ENCODE measurements at places on chromosomes 5 and 9. TPM values are rescaled to one million over a fixed set of nuclear protein-coding genes. Genes with fewer than 3 reads are reported as not detected.

SH3PXD2B gene
- 50.1 TPM for total RNA-seq

MARVELD2 gene
- total RNA-seq: 24.8 TPM

TOMM5 gene
- 142 TPM for total RNA-seq

PCDHGA8 gene
- 5.3 TPM for total RNA-seq

CCDC180 gene
- total RNA-seq: 7.1 TPM

MELK gene
- 67.8 TPM for total RNA-seq

SV2C gene
- total RNA-seq: 0.12 TPM

CDKN2B-AS1 gene
- total RNA-seq: not detected

PCDHGA9 gene
- total RNA-seq: 7.8 TPM

MAP1B gene
- 263 TPM for total RNA-seq

PCDHB8 gene
- total RNA-seq: 2.6 TPM

ASS1 gene
- total RNA-seq: 98.1 TPM

PLAC8L1 gene
- total RNA-seq: not detected

BRD3OS gene
- 16.0 TPM for total RNA-seq

CDH9 gene
- 0.31 TPM for total RNA-seq

GFI1B gene
- total RNA-seq: 1.0 TPM

- peak; percentile 81 for DNase-seq
Observed at GRCh38 chr9:127877566-127877998, at the start of gene AK1. AK1 (minus strand) TSS chr9:127877675; CDS start chr9:127874617, 3,058 bp downstream.

DNA sequence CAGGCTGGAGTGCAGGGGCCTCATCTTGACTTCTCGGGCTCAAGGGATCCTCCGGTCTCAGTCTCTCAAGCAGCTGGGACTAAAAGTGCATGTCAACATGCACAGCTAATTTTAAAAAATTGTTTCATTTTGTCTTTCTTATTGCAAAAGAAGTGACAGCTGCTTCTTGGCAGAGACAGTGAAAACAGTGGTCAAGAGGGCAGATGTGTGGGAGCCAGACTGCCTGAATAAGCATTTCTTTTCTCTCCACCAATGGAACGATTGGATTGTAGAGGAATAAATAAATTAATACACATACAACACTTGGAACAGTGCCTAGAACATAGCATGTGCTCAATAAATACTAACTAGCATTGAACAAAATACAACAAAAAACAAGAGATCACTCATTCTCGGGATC lies 27.4 kb upstream of the KIF4B start:
- DNase-seq: no peak

GRCh38 chr5:132259069-132259851 lies 1.8 kb downstream of the PDLIM4 start:
- DNase-seq: no peak

DNA sequence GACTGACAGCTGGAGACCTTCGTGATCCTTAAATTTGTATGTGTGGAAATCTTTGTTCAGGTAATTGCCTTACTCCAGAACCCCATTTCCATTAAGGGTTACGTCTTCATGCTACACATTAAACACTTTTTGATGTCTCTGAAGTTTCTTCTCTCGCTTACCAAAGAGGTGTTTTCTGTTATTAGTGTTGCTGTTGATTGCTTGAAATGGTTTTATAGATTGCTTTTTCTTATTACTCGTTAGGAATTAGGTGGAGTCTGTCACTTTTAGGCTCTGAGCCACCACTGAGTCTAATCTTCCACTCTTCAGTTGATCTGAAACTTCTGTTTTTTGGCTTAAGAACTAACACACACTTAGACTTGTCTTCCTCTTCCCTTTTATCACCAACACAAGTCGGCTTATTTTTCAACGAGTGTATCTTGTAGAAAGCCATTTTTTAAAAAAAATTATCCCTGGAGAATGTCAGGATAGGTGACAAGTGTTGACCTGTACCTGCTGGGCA lies 62.2 kb upstream of the PPARGC1B start:
- DNase-seq: no peak

GRCh38 chr5:147927901-147928300 lies 21.6 kb upstream of the C5orf46 start:
- no peak for DNase-seq

- DNase-seq: no peak
Observed at GRCh38 chr5:1512541-1513291, 11.0 kb downstream of the LPCAT1 start.

DNA sequence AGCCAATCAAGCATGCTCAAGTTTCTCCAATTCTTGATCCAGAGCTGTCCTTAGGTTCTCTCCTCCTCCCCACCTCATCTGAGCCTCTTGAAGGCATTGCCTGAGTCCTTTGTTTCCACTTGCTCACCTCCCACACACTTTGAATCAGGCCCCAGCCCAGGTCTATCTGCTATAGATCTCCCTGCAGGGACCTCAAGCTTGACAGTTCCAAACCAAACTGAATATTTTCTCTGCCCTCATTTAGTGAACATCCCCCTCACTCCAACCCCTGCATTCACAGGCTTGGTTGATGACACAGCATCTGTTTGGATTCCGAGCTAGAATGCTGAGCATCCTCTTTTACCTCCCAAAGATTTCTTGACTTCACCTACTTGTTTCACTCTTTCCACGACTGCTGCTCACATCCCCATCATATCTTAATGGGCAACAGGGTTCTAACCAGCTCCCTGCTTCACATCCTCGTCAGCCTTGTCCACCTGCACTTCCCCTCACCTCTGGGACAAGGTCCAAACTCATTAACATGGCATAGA lies 474.5 kb downstream of the ZSWIM6 start:
- no peak for DNase-seq

DNA sequence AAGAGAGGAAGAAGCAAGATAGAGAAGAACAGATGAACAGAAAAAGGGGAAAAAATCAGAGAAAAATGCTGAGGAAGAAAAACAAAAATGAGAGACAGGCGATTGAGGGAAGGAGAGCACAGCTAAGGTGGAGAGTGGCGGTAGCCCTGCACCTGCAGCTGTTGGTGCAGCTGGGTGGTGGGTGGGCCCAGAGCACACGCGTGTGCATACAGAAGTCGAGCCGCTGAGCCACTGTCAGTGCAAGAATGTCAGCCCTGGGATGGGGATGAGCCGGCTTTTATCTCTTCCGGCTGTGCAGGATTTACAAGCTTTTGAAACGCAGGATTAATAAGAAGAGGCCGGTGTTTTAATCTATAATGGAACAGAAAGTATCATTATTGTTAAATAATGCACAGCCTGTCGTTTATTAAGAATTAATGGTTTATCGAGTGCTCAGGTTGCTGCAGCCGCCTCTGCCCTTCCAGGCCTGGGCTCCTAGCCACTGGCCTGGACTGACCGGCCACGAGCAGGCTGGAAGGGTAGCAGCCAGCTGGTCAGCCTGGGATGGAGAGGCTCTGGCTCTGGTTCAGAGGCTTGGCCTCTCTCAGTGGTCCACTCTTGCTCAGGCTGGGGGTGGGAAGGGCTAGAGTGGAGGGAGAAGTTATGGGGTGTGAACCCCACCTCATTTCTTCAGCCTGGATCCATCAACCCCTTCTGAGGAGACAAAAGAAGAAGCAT lies 68.7 kb downstream of the PCDH1 start:
- DNase-seq: no peak

DNA sequence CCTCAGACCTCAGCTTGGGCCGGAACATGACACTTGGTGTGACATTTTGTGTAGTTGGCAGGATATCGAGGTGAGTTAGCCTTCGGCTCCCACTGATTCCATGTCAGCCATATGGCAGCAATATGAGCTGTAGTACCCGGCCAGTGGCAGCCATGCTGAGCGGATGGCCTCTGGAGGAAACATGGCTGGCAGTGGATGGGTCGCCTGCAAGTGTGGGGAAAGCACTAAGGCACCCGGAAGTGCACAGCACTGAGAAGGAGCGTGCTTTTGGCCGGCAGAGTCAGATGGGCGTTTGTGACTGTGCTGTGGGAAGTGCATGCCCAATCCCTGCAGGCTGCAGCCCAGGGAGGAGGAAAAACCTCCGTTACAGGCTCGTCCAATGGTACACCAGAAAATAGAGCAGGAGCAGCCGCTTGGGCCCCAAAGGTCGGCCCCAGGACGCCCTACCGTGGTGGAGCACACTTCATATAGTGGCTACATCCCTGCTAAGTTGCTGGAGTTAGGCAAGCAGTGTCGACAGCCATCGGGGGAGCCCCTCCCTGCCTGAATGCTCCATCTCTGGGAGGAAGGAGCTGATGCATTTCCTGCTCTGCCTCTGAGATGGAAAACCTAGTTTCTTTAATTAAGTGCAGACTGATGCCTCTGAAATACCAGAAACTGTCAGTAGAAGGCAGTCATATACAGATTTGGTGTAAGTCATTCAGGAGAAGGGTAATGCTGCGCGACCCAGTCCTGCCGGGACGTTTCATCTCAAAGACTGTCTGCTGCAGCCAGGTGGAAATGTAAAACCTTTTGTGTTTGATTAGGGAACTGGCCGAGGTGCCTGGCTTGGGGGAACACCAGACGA lies 2185.8 kb upstream of the ACO1 start:
- peak; percentile 16 for DNase-seq

DNA sequence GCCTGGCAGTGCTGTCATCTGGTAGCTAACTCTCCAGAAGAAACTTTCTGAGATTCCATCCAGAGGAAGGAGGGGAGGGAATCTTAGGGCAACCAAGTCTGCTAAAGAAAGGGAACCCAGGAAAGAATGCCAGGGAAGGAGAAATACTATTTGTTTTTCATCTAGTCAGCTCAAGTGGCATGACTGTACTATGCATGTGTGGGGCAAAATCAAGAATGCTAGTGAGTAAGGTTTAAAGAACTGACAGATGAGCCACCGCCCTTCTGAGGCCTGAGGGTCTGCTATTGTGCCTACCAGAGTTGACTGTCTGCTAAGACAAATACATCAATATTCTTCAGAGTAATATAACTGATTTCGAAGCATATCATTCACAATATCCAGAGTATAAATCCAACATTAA lies 204.2 kb downstream of the SLC12A2 start:
- DNase-seq: no peak

DNA sequence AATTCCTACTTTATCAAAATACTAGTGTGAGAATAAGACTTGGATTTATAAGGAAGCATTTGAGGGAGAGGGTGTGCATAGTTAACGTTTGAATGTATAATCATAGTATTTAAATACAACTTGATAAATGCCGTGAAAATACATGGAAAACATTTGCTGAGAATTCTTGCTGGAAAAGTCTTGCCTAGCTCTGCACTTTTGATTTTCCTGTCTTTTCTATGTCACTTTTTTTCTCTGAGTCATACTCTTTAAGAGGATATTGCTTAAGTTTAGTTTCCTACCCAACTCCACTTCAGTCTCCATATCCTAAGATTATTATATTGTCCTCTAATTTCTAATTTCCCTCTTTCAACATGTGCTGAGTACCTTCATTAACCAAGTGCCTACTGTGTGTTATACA lies 616.6 kb upstream of the SEMA6A start:
- no peak for DNase-seq

GRCh38 chr5:80117446-80117845 lies 82.3 kb downstream of the THBS4 start:
- no peak for DNase-seq

DNA sequence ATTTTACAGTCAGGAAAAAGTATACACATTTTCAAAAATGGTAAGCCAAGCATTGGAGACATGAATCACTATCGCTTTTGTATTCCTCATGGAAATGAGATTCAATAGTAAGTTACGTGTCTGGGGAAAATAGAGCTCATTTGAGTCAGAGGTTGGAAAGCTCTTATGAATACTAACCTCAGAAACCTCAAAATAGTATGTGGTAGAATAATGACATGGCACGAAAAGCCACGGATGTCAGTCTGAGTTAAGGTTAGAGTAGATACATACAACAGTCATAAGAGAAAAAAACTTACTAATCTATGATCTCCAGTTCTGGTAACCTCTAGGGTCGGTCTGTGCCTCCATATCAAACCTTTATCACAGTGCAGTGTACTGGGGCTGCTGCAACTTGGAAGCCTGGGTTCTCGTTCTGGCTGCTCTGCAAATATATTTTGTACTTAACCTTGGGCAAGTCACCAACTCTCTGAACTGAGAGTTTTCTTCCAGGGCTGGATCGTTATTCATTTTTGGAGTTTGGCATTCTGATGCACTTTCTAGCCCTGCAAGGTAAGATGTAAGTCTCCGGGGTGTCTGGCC lies 31.8 kb downstream of the MAP1B start:
- no peak for DNase-seq

GRCh38 chr5:76953551-76954382 lies 922 bp downstream of the CRHBP start:
- DNase-seq: peak; percentile 68

DNA sequence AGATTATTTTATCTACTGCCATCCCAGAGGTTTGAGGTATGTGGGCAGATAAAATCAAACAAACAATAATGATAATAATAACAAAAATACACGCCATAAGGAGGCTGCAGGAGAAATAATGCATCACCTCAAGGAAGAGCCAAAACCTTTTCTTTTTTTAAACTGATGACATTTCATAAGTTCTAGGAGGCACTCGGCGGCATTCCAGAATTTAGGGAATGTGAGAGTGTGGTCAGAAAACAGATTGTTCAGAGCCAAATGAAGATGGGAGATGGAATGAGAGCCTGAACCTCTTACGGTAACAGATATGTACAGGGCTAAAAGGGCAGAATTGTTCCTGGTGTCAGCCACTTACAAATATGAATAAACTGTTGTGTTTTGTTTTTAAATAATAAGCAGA lies 615.0 kb upstream of the CHD1 start:
- DNase-seq: no peak

- DNase-seq: no peak
Observed at GRCh38 chr5:69103521-69103920, 9.7 kb downstream of the SLC30A5 start.

- no peak for DNase-seq
Observed at GRCh38 chr9:24459953-24460352, 85.7 kb downstream of the IZUMO3 start.

DNA sequence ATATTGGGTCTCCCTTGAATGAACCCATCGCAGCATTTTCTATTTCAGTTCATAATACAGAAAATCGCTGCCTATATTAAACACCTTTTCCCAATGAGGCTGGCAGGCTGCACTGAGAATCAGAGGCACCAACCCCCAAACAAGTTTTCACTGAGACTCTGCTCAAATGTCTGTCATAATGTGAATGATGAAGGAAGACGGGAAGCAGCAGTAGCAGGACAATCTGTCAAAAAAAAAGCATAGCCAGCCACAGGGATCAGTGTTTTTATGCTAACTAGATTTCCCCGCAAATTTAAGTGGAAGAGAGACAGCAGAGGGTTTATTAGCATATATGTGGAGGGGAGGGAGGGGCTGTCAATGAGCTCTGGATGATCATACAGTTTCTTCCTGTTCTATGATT lies 162.7 kb upstream of the PDE4D start:
- no peak for DNase-seq

GRCh38 chr5:43171451-43171850 lies 20.6 kb upstream of the NIM1K start:
- DNase-seq: no peak

GRCh38 chr9:125544988-125545651 lies 161.9 kb downstream of the MAPKAP1 start:
- no peak for DNase-seq

- no peak for DNase-seq
Observed at GRCh38 chr5:2293906-2294305, 411.2 kb upstream of the IRX4 start.

- DNase-seq: no peak
Observed at GRCh38 chr5:123997462-123998215, 485.7 kb downstream of the CSNK1G3 start.

DNA sequence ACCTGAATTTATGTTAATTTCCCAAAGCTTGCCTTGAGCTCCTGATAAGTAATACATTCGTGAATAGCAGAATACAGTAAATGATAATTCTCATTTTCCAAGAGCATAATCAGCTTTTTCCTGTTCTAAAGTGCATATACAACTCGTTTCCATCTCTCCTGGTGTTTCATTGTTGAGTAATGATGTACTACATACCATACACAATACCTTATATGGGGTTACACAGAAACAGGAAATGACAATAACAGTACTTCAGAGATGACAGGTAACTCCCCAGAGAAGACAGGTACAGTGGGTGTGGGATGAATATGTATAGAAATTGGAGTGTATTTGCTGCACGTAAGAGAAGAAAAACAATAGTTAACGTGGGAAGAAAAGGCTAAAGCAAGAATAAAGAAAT lies 287.1 kb downstream of the TENT4A start:
- DNase-seq: no peak
